ENCODE measurements at places on chromosomes 2 and 18. TPM values are rescaled to one million over a fixed set of nuclear protein-coding genes. Genes with fewer than 3 reads are reported as not detected.
A peak's percentile ranks its signal among the peaks of the same experiment; 100 is the strongest.

The RUFY4 gene
- polyA plus RNA-seq = 0.01 TPM

DNA sequence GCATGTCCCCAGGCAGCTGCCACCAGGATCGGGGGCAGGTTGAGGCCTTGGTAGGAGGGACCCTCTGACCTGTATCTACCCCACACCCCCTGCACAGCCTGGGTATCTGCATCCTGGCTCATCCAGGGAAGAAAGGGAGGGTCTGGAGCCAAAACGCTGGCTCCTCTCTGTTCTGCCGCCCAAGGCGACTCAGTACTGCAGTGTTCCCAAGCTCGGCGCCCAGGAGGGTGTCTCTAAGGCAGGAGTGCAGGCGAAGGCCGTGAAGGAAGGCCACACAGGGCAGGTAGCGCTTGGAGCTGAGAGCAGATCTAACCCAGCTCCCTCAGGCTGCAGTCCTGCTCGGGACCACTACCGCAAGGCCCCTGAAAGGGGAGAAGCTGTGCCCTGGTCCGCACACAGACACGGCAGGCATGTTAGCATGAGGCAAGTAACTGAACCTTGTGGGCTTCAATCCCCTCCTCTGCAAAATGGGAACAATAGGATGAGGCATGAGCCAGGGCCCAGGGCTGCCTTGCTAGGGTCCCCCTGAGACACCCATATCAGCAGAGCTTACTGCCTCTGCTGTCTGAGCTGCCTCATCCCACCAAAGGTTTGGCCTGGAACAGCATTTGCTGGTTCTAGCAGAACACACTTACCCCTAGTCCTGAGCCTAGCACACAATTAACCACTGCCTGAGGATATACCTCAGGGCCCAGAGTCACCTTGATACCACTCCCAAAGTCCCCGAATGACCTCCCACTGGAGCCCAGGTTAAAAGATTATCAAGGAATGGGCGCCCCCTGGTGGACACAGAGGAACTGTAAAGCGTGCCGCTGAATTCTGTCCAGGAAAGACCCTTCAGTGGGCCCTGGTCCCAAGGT lies 6.5 kb downstream of the PTMA start:
- DNase-seq = peak; percentile 78

DNA sequence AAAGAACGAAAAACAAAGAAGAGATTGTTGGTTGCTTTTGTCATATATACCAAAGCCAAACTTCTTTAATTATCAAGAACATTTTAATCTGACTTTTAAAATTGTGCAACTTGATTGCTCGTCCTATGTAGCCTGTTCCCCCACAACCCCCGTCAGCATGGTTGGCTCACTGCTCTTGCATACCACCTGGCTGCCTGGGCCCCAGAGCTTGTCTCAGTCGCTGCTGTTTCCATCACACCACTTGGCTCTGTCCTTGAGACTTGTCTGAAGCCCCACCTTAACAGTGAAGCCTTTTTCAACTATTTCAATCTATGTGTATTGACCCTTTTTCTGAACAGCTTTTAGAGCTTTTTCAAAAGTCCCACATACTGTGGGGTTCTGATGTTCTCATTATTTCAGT lies 270.8 kb downstream of the ZNF407 start:
- no peak for DNase-seq

- no peak for DNase-seq
These were observed 255.5 kb downstream of the MYO3B start for GRCh38 chr2:170433448-170433847.

DNA sequence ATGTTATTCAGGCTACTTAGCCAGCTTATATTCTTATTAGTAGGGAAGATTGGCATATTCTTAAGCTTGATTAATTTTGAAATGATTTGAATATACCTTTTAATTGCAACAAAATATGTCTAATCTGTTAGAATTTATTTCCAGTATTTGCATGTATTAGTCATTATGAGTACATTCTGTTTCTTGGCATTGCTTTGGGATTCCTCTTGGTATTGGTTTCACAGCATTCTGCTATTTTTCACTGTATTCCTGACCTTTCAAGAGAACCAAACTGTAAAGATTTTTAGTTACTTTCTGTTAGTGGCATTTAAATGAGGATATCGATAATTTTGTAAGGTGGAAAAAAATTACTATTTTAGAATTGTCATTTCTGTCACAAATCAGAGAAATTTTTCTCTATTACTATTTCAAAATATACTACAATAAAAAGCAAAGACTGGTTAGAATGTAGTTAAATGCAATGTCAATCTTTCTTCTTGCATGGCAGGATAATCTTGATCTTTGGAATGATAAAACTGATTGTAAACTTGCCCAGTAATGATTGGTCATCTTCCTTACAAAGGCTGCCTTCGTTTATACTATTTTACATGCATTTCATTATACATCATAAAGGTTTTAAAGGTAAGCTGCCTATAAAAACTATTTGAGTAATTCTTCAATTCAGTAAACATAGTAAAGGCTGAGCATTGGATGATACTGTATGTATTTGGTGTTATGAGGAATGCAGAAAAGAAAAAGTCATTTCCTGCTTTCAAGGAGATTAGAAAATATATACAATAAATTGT lies 86.1 kb downstream of the SLC4A10 start:
- DNase-seq = no peak

The IL1B gene
- 0.25 TPM for polyA plus RNA-seq

- DNase-seq = no peak
These were observed 3.0 kb downstream of the SAP130 start for GRCh38 chr2:128024816-128025215.

The PLCD4 gene
- 15.9 TPM for polyA plus RNA-seq

DNA sequence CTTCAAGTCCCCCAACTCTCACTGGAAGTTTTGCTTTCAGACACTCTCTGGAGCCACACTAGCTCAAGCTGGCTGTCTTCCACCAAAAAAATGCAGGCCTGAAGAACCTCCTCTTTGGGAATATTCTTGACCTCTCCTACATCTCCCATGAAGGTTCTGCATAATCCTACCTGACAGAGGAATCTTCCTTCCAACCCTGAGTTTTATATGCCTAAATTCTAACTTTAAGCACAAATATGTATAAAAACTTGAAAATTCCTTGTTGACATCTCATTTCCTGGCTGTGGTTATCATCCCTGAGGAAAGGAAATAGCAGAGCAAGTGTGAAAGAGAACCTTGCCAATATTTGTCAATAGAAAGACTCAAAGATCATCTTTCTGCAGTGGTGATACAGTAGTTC lies 249.0 kb downstream of the LPIN1 start:
- DNase-seq = no peak

GRCh38 chr2:197152451-197153228 lies 157.9 kb downstream of the ANKRD44 start:
- no peak for DNase-seq

- DNase-seq = no peak
These were observed 1055.7 kb upstream of the TMEFF2 start for GRCh38 chr2:193250389-193250788.

DNA sequence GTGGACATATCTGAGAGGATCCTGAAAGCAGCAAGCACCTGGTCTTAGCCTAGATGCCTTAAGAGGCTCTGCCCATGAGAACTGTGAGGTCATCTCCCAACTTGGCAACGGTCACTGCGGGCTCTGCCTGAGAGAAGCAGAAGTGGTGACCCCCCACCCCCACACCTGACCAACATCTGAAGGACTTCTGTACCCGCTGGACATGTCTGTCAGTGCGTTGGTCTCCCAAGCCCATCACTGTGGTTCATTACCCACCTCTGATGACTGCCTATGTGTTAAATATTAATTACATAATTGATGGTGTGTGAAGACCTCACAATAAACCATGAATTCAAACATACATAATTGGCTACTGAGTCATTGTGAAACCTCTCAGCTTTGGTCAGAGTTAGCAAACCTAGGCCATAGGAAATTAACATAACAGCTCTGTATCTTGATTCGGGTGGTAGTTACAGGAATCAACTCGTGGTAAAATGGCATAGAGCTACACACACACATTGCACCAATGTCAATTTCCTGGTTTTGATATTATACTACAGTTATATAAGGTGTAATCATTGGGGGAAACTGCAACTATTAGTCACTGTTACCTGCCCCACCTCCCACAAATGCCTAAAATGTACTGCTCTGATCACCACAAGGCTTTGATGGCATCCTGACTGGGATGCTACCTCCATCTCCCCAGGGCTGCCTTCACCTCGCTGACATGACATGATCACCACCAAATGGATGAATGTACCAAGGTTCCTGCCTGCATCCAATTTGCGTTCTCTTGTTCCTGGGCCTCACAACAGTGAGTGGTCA lies 4.3 kb upstream of the GALNT1 start:
- no peak for DNase-seq

The HEATR5B gene
- polyA plus RNA-seq = 4.1 TPM

GRCh38 chr2:236984046-236984445 lies 101.6 kb upstream of the COPS8 start:
- no peak for DNase-seq

GRCh38 chr2:96907115-96908041 lies 37.5 kb upstream of the SEMA4C start:
- peak; percentile 79 for DNase-seq

- no peak for DNase-seq
These were observed 1779.7 kb upstream of the CELF4 start for GRCh38 chr18:39345321-39345720.

- no peak for DNase-seq
These were observed 686.1 kb upstream of the SALL3 start for GRCh38 chr18:78293540-78293939.

GRCh38 chr18:21074336-21075323 lies 37.0 kb downstream of the ROCK1 start:
- DNase-seq = no peak

DNA sequence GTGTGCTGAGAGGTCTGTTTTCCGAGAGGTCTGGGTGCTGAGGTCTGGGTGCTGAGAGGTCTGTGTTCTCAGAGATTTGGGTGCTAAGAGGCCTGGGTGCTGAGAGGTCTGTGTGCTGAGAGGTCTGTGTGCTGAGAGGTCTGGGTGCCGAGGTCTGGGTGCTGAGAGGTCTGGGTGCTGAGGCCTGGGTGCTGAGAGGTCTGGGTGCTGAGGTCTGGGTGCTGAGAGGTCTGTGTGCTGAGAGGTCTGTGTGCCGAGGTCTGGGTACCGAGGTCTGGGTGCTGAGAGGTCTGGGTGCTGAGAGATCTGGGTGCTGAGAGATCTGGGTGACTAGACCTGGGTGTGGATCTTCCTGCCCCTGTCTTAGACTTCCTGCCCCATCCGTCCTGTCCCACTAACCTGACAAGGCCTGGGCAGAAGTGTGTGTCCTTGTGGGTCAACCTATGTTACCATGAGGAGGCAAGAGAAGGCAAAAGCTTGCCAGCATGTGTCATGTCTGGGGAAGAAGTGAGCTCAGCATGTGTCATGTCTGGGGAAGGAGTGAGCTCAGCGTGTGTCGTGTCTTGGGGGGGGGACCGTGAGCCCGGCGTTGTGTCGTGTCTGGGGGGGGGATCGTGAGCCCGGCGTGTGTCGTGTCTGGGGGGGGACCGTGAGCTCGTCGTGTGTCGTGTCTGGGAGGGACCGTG lies 69.3 kb downstream of the KCNG2 start:
- no peak for DNase-seq

DNA sequence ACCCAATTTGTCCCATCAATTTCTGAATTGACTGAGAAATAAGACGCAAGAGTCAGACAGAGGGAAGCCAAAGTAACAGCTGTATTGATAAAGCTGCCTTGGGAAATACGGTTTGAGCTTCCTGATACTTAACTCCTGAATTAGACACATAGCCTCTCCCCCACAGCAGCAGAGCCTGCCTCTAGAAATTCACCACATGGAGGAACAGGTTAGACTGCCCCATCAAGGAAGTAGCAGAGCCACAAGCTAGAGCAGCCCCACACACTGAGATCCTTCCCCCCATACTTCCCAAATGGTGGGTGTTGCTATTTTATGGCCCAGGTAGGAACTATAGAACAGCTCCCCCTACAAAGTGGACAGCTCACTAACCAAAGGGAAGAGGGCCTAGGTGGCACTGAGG lies 220.0 kb downstream of the SMAD2 start:
- DNase-seq = no peak

The PMS1 gene
- 4.6 TPM for polyA plus RNA-seq

DNA sequence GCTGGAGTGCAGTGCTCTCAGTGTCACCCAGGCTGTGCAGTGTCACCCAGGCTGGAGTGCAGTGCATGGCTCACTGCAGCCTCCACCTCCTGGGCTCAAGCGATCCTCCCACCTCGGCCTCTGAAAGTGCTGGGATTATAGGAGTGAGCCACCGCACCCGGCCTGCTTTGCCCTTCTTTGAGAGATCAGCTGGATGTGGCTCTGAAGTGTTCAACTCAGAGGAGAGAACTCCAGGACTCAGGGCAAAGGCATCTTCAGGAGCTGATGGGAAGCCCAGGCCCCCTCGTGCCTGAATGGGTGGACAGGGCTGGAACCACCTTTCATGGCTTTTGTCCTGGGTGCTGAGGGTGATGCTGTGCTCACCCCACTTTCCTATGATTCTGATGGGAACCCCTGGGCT lies 52.0 kb upstream of the HAAO start:
- no peak for DNase-seq

- no peak for DNase-seq
These were observed 51.9 kb downstream of the SRD5A2 start for GRCh38 chr2:31528823-31529222.

GRCh38 chr2:201273330-201273983 lies 13.1 kb downstream of the CASP8 start:
- no peak for DNase-seq

GRCh38 chr2:123913143-123913735 lies 111.8 kb upstream of the CNTNAP5 start:
- DNase-seq = no peak

GRCh38 chr2:158931572-158931971 lies 36.9 kb upstream of the TANC1 start:
- DNase-seq = no peak

The PLB1 gene
- 0.63 TPM for polyA plus RNA-seq

The FAM124B gene
- 1.1 TPM for polyA plus RNA-seq

GRCh38 chr2:121897335-121897970 lies 142.0 kb downstream of the TSN start:
- DNase-seq = no peak

- DNase-seq = no peak
These were observed 545 bp downstream of the GLI2 start for GRCh38 chr2:120736202-120736623.

The LINC00305 gene
- polyA plus RNA-seq = not detected

The POTEI gene
- not detected for polyA plus RNA-seq

- no peak for DNase-seq
These were observed 256.6 kb downstream of the PIEZO2 start for GRCh38 chr18:10892786-10893185.

The SYT4 gene
- 0.05 TPM for polyA plus RNA-seq

- DNase-seq = no peak
These were observed 16.4 kb upstream of the ABCB11 start for GRCh38 chr2:169047256-169048250.

The ABCG8 gene
- not detected for polyA plus RNA-seq

The EN1 gene
- 0.89 TPM for polyA plus RNA-seq

The IL1RL1 gene
- 0.48 TPM for polyA plus RNA-seq

The BCL2 gene
- 4.1 TPM for polyA plus RNA-seq
